SHP77 treated with DMSO at 0.1 percent for 48 hours (cell line): ENCODE measurements at places on chromosomes 5 and 9.
A peak's percentile ranks its signal among the peaks of the same experiment; 100 is the strongest.

- DNase-seq: no peak
Observed at GRCh38 chr5:42810834-42811590, 680 bp downstream of the SELENOP start.

GRCh38 chr5:160357861-160358411, 12.5 kb downstream of the C1QTNF2 start:
- DNase-seq: no peak

DNA sequence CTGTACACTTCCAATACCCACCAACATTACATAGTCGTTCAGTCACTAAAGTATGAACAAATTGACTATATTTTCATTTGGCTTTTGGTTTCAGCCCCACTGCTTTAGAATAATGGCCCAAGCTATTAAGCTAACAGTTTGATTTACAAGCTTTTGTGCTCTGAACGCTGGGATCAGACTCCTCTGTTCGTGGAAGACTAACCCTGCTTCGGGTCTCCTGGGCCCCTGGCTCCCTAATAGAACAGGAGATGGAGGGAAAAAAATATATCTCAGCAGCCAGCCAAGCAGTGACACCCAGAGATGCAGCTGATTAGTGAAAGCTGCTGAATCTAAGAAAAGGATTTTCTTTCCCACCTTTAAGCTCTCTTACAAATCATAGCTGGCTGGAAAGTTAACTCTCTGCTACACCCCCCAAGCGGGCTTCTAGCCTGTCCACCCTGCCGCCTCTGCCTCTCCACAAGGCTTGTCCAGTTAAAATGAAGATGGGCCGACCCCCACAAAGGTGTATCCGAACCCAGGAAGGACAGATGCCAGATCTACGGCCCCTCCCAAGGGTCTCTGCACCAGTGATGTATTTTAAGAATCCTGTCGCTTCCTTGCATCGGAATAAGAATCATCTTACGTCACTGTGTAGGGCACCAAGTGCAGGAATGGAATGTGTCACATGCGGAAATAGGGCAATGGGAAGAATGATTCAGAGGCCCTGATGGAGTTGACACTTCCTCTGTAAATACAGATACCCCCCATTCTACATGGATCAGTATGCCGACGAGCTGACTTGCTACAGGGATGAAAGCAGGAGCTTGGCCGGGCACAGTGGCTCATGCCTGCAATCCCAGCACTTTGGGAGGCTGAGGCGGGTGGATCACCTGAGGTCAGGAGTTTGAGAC, 33.4 kb upstream of the BARHL1 start:
- no peak for DNase-seq

GRCh38 chr5:74040811-74041491, 415.0 kb downstream of the ARHGEF28 start:
- DNase-seq: peak; percentile 93

- no peak for DNase-seq
Observed at GRCh38 chr9:83047839-83048775, 14.8 kb downstream of the RASEF start.

DNA sequence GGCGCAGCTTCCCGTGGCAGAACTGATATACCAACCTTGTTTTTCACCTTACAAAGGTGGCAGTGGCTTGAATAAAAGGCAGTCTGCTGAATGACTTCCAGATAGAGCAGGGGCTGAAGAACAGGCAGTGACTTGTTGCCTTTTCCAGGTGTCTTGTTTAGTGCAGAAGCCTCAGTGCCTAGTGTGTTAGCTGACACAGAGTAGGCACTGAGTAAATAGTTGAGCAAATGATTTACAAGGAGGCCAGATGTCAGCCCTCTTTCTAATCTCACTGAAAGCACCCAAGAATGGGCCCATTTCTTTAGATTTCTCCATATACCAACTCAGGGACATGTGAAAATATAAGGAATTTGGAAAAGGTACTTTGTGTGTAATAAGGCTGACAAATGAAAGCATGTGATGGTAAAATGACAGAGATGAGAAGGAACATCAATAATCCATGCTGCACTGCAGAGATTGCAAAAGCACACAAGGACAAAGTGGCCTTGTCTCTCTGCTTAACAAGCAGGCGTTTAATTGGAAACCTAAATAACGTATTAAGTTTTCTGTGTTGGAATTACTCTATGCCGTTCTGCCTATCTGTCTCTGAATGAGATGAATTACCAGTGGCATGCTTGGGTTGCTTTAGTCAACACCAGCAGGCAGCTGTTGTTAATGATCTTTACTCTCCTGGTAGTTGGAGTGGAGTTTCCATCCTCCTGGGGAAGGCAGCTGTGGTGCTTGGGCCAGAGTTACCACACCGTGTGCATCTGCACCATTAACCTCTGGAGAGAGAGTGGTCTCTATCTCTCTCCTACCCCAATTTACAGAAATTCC, 360.1 kb upstream of the C9orf72 start:
- DNase-seq: peak; percentile 74

DNA sequence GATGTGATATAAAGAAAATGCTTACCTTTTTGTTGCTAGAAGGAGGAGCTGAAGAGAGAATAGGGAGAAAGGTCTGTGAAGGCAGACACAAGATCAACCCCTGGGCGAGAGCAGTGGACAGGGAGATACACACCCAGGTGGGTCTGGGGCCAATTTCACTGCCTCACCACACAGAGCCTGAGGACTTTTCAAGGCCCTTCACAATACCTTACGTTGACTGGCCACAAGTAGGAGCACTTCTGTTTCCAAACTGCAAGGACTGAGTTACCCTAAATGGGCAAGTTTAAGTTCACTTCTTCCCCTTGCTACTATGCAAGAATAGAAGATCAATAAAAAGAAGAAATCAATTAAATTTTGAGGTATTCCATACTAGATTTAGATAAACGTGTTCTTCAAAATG, 174.5 kb upstream of the SLC12A2 start:
- no peak for DNase-seq

- peak; percentile 75 for DNase-seq
Observed at GRCh38 chr5:89584339-89584956, 701.5 kb upstream of the MEF2C start.
